ENCODE measurements at places on chromosomes 16 and 17.

DNA sequence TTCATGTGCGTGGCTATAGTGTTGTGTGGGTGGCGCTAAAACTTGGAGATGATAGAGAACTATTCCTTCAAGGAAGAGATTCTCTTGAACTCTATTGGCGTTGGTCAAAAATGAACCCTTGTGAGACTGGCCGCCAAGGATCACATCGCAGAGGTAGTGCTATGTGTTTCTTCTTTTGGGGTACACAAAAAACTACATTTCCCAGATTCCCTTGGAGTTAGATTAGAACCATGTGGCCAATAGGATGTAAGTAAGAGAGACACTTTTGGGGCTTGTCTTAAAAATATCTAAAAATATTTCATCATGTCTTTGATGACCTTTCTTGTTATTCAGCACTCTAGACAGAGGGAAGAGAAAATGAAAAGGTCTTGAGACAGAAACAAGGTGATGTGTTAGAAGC, 25.4 kb upstream of the DYNLRB2 start:
- DNase-seq, result no peak

DNA sequence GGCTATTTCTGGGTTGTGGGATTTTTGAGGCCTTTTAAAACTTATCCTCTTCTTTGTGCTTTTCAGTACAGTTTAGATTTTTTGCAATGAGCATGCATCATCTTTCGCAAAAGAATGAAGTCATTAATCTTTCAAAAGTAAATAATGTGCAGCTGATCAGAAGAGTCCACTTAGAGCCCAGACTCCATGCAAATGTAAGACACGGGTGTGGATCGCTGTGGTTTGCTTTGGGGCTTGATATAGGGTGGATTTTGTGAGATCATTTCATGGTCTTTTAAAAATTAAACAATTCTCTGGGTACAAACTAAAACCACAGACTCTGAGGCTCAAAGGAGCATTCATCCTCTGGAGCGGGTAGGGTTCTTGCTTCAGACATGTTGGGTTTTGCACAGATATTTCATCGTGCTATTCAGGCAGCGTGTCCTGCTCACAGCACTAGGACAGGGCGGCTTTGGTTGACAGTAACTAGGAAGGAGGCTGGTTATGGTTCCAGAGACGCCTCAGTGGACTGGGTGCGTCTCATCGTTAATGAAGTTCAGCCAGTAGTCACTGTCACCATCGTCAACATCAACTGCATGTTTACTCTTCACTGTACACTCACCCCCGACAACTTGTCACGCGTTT, 129.4 kb upstream of the PLCG2 start:
- no peak for DNase-seq

- DNase-seq, result no peak
These were observed 5.7 kb upstream of the ACTG1 start for GRCh38 chr17:81518113-81518784.

DNA sequence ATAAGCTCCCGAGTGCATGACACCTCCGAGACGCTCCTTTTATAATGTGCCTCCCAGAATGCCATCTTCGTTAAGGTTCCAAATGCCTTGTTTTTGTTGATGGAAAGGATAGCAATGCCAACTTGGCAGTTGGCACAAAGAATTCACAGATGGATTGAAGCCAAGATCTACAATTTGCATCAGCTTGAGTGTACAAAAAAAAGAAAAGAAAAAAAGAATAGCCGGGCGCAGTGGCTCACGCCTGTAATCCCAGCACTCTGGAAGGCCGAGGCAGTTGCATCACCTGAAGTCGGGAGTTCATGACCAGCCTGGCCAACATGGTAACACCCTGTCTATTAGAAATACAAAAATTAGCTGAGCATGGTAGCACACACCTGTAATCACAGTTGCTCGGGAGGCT, 7.6 kb downstream of the TBC1D16 start:
- DNase-seq, result no peak

GRCh38 chr17:4946312-4946976, 1.9 kb downstream of the PFN1 start:
- no peak for DNase-seq

GRCh38 chr16:52439750-52440149, 107.2 kb downstream of the TOX3 start:
- DNase-seq, result no peak

DNA sequence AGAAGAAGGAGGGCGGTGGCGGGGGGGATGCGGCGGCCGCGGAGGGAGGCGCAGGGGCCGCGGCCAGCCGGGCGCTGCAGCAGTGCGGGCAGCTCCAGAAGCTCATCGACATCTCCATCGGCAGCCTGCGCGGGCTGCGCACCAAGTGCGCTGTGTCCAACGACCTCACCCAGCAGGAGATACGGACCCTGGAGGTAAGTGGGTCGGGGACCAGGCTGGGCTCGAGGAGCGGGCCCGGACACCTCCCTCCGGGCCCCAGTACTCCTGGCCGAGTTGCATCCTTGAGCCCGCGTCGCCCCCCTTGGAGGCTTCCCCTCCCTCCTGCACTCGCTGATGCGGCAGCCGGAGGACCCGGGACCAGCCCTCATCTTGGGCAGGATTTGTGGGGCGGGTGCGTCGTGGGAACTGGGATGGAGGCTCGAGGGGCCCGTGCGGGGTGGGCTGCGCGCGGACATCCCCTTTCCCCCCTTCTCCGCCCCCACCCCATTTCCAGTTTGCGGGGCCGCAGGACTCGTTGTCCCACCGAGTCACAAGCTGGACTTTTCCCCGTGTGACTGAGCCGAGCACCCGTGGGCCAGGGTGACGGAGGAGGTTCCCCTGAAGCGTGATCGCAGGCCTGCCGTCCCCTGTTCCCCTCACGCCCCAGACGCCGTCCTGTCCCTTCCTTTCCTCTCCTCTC, 572 bp downstream of the KSR1 start:
- DNase-seq, result no peak

- no peak for DNase-seq
These were observed 3.0 kb upstream of the WFIKKN2 start for GRCh38 chr17:50832267-50832863.

- DNase-seq, result no peak
These were observed 80.3 kb downstream of the RBFOX3 start for GRCh38 chr17:79530361-79531105.

- no peak for DNase-seq
These were observed 43.8 kb upstream of the CDH13 start for GRCh38 chr16:82582975-82583374.

- no peak for DNase-seq
These were observed 42.0 kb downstream of the PSMD12 start for GRCh38 chr17:67324330-67324729.

GRCh38 chr16:11539641-11540050, 47.1 kb downstream of the LITAF start:
- DNase-seq, result no peak

DNA sequence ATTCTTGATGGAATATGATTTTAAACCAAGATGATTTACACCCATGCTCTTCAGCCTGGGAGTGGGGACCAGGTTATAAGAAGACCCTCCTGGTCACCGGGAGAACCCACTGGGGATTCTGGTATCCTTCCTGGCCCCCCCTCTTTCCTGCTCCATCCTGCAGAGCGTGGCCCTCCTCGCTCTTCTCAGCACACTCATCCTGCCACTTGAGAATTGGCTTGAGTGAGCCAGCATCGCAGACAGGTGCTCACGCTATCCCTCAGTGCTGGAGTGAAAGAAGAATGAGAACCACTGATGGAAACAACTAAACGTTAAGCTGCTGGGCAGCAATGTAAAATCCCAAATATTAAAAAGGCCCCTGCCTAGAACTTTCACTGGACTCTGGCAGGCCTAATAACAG, 98.0 kb downstream of the CYTH1 start:
- no peak for DNase-seq

DNA sequence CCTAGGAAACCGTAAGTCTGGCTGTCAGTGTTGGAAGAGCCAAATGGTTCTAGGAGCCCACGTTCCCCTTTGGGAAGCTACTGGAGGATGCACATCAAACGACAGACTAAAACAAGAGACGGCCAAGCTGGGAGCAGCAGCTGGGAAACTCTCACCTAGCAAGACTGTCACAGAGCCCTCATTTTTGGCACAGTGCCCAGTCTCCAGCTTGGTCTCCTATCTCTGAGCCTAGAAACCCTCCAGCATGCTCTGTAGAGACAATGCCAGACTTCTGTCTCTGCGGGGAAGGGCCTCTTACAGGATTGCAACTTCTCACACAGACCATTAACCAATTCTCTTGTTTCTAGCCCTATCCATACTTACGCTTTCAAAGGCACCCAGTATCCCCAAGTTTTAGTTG, 23.5 kb downstream of the GTF3C1 start:
- no peak for DNase-seq

- peak; percentile 9 for DNase-seq
These were observed 57.8 kb downstream of the STH start for GRCh38 chr17:46056800-46057304.

GRCh38 chr17:12302711-12303110, 282.0 kb downstream of the MAP2K4 start:
- no peak for DNase-seq

DNA sequence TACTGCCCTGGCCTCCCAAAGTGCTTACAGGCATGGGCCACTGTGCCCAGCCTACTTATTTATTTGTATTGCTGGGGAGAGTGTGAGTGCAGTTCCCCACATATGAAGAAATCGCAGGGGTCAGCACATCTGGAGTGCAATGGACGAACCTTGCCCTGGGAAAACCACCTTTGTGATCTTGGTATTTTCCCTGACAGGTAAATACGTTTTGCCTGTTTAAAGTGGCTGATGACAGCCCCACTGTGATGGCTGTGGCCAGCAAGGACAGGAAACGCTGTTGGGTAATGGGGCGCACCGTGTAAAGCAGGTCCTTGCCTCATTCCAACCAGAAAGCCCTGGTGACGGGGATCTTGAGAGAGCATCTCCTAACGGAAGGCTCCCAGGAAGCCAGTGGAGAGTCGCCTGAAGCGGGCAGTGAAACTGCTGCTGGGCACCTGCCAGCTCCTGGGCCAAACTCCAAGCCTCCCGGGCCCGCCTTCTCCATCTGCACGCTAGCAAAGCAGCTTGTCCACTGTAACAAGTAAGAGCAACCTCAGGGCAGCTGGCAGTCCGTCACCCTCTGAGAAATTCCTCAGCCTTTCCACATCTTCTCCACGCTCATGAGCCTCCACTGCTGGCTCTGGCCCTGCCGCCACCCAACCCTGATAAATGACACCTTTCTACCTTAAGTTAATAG, 17.5 kb downstream of the EMC8 start:
- DNase-seq, result no peak

DNA sequence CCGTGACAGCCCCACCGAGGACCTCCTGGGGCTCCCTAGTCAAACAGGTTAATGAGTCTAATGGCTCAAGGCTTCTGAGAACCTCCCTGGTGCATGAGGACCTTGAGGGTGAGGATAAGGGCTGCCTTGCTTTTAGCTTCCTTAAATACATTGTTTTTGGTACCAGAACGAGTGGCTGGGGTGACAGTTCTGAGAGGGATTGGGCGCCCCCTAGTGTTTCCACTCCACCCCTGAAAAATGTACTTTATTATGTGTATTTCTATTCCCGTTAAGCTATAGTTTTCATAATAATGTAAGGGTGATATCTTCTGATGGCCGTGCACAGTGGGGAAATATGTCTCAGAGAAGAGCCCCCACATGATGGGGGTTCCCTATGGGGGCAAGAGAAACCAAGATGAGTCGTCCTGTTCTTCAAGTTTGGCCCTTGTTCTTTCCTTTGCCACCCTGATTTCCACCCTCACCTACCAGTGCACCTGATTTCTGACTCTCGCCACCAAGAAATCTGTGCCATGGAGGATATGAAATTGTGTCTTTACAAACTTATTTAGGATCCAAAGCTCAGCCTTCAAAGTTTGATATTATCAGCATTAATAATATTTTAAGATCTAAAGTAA, 14.5 kb upstream of the VWA3A start:
- DNase-seq, result no peak

DNA sequence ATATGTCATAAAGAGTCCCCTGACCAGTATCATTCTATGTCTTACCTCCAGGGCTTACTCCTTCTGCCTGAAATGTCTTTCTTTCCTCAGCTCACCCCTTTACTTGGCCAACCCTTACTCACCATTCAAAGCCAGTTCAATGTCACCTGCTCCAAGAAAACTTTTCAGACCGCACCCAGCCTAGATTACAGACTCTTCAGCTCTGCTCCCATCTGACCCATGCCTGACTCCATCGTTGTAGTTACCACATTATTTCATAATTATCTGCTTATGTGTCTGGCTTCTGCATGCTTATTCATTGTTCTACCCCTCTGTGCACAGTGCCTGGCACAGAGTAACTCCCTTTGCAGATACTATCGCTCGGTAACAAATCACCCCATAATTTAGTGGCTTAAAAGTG, 62.5 kb upstream of the TOB1 start:
- DNase-seq, result no peak

All from AG04449 (cell line).